ENCODE measurements at places on chromosomes 12 and 14.
A peak's percentile ranks its signal among the peaks of the same experiment; 100 is the strongest.

GRCh38 chr14:95467657-95468056, 48.8 kb downstream of the SYNE3 start:
- DNase-seq = peak; percentile 85

- DNase-seq = no peak
These were observed 605.4 kb downstream of the MED13L start for GRCh38 chr12:115672086-115672485.

GRCh38 chr14:96265383-96266095, 9.5 kb downstream of the BDKRB1 start:
- peak; percentile 92 for DNase-seq

DNA sequence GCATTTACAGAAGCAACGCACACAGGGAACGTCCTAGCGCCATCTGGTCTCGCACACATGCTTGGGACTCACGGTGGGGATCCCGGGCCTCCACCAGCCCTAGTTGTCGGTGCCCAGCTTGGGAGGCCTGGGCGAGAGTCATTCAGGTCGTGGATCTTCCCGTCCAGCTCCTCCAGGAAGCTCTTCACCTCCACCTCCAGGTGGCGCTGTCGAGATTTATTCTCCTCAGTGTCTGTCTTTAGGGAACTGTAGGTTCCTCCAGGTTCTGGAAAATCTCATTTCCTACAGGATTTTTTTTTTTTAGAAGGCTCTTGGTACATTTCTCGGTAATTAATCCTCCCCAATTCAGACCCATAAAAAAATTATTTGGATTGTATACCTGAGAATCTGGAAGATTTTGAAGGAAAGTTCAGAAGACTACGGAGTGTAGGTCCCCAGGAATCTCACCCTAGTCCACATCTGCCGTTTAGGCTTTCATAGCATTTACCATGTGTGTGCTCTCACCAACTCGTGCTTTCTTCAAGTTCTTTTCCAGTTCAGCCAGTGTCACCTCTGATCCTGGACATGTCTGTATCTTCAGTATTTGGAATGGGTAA, 910.0 kb downstream of the TMEM121 start:
- peak; percentile 25 for DNase-seq

DNA sequence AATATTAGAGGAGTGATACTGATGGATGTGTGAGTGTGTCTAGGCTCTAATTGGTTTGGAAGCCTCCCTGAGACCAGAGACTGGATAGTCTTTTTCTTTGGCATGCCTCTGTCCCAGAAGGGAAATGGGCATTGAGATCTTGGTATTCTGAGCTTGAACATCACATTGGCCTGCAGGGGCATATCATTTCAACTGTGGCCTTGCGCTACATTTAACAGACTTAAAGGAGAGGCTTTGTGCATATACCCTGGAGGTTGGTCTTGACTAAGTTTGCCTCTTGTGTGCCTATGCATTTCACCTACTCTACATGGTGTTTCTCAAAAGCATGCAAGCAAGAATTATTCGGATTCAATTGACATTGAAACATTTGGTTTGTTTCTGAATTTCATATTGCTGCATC, 185.4 kb downstream of the TMTC2 start:
- DNase-seq = no peak

- no peak for DNase-seq
These were observed 26.5 kb upstream of the RIC8B start for GRCh38 chr12:106747973-106748436.

DNA sequence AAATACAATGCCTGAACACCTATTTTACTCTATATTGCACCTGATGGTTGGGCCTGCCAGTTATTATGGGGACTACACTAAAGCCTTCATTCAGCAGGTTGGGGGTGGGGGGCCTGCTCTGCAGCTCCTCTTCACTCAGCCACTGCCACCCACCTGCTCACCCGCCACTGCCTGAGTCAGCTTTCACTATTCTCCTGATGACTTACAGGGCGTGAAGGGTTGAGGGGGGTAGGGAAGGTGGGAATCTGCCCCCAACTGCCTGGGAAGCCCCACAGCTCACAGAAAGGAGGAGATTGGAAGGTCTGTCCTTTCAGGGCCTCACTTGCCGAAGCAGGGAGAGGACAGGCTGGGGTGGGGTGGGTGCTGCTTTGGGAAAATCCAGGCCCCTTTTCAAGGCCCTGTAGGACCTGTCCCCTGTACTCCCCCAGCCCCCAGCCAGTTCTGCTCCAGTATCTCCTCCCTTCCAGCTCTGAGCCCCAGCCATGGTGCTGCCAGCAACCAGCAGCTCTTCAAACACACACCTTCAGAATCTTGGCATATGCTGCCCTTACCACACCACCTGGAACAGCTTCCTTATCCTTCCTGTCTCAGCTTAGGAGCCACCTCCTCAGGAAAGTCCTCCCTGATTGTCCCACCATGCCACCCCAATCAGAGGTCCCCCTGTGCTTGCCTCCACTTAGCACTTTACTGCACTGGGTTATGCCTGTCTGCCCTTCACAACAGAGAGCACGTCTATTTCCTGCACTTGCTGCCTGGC, 33.1 kb downstream of the IRF2BPL start:
- no peak for DNase-seq

- no peak for DNase-seq
These were observed 54.9 kb downstream of the ATF7 start for GRCh38 chr12:53571295-53571694.

DNA sequence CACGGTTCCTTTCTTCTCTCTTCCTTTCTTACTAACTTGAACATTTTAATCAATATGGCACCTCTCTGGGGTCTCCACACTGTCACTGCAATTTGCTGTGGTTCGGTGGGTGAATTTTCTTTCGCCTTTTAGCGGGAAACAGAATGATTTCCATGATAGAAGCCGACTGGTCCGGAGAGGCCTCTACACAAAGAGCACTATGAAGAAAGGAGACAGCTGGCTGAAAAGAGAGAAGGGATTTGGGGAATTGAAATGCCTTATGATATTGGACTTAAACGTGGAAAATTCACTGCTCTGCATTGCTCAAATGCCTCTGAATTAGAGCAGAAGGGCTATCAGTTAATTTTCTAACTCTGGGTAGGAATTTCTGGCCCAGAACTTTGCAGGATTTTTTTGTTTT, 55.9 kb downstream of the KCNA5 start:
- no peak for DNase-seq

GRCh38 chr12:125245581-125246557, 180.6 kb downstream of the AACS start:
- no peak for DNase-seq

GRCh38 chr12:8615206-8615605, 2.5 kb upstream of the AICDA start:
- no peak for DNase-seq

Measured in NCI-H345 (cell line).